Tongue (tissue), 3 donors: ENCODE measurements at places on chromosomes 5 and 9. TPM values are rescaled to one million over a fixed set of nuclear protein-coding genes. Genes with fewer than 3 reads are reported as not detected.

The PFN3 gene
- not detected for total RNA-seq

DNA sequence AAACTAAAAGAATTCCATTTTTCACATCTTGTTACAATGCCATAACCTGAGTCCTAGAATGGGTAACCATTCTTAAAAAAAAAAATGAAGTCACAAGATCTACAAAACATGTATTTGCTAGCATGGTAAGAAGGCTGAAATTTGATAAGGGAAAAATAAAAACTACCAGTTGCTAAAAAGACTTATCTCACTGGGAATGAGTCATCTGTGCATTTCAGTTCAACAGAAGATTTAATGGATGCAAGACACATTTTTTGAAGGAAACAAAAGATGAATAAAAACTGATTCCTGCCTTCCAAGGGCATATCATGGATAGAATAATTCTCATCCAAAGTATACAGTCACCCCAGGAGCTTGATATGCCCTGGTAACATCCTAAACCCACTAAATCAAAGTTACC lies 47.2 kb downstream of the SGTB start:
- no peak for DNase-seq

DNA sequence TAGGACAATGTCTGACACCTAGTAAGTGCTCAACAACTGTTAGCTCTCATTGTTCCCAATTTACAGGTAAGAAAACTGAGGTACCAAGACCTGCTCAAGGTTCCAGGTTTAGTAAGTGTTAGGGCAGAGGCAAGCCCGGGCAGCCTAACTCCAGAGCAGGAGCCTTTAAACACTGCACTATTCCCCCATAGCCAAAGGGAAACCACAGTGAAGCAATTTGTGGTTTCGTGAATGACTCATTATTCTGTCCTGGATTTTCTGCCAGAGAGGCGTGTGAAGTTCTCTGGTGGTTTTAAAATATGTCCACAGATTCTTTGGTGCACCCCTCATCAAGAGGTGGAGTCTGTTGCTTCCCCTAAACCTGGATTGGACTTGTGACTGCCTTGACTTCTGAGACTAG lies 1.0 kb upstream of the MCC start:
- DNase-seq: peak; percentile 19

The HTR1A gene
- not detected for total RNA-seq
